ENCODE measurements at places on chromosomes 2 and 18.

- DNase-seq: no peak
These were observed 123.9 kb downstream of the UXS1 start for GRCh38 chr2:106070181-106070580.

DNA sequence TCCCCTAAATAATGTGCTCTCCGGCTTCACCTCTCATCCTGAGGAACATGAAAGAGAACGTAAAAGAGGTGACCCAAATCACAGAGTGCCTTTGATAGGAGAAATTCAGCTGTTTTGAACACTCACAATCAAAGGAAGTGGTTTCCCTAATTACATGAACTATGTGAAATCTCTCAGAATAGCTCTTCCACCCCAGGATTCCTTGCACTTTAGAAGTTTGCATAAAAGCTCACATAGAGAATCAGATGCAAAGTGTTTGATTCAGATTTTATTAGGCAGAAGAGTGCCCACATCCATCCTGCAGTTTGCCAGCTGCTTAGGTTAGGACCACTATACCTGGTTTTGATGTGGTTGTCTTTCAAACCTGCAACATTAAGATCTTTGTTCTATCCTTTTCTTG, 61.0 kb downstream of the MAP3K20 start:
- DNase-seq: no peak

DNA sequence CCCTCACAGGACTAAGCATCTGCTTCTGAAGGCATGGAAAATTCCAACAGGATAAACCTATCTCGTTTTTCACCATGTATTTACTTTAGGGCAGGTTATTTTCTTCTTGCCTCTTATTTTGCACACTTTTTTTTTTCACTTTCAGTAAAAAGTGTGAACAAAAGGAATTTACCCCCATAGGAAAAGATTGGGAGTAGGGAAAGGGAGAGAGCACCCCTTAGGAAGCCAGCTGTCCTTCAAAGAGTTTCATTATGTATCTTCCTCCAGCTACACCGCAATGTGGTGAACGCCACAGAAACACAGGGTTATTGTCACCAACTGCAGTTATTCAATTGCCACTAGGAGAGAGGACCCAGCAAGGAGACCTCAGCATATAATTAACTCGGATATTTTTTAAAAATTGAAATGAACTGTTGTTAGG, 286.2 kb upstream of the VRK2 start:
- DNase-seq: peak; percentile 34

DNA sequence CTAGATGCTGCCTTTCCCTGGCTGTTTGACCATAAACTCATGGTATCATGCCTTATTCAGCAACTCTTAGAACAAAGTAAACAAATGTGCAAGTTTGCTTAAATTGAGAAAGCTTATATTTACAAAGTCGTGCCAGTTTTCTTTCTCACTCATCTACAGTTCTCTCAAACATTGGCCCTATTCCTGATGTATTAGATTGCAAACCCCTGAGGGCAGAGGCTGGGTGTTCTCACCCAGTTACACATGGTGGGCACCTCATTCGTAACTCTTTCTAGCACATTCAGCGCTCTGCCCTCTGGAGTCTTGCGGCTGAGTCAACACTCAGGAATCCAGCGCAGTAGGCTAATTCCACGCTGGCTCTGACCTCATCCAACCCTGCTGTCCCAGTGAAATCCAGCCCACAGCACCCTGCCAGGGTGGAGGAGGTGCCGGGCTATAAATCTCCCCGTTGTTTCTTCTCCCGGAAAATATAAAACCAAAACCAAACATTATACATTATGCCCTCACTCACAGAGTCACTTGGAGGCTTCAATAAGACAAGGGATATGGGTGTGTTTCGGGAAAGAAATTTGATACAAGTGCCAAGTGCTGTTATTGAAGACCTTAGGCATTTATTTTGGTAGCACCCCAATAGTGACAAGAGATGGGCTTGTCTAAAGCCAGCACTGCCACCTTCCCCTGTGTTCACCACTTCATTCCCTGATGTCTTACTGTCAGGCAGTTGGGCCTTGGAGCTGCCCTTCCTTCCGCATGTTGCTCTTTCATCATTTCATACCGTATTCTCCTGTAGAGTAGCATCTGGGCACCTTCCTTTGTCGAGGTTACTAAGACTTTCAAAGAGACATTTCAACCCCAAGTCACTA, 287.4 kb downstream of the PRKCE start:
- no peak for DNase-seq

- DNase-seq: no peak
These were observed 101.7 kb upstream of the FZD7 start for GRCh38 chr2:201931951-201932350.

DNA sequence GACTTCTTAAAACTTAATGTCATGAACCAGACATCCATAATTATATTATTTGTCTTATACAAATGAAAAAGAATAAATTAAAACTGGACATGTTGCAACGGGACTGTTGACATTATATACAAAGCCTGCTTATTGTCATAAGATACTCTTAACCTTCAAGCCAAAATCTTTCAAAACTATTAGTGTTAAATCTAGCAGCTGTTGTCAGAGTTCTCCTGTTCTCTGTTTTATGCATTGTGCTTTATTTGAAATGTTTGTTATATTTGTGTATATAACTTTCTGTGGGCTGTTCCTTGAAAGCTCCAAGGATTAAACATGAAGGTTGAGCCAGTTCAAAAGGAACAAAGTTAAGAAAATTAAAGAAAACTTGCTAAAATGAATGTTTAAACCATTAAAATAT, 335.5 kb upstream of the NT5C1B start:
- no peak for DNase-seq

DNA sequence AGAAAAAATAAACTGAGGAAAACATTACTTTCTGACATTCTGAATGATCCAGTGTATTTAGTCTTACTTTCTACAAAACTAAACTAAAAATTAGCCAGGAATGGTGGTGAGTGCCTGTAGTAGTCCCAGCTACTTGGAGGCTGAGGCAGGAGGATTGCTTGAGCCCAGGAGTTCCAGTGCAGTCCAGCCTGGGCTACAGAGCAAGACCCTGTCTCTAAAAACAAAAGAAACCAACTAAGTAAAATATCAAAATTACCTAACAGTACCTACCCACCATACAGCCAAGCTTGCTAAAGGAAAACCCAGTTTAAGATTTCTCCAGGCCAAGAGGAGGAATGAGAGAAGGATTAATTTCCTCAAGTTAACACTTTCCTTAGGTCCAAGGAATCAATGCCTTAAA, 2.9 kb downstream of the HSPD1 start:
- DNase-seq: no peak

DNA sequence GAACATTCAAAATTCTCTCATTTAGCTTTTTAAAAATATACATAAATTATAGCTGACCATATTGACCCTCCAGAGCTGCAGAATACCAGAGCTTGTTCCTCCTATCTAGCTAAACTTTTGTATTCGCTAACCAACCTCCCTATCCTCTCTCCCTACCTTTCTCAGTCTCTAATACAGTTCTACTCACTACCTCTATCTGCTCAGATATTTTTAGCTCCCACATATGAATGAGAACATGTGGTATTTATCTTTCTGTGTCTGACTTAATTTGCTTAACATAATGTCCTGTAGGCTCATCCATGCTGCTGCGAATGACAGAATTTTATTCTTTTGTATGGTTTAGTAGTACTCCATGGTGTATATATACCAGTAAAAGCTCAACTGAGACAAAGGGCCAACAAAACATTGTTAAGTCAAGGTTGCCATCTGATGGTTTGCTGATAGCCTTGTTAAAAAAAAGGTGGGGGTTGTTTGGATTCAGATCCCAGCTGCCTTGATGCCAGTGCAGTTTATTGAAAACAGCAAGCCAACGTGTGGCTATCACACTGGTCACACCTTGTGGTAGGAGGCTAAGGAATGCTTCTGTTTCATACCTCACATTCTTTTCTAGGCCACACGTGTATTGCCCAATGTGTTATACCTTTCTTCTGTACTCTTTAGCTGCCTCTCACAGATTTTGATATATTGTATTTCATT, 101.5 kb downstream of the VWA3B start:
- DNase-seq: no peak

DNA sequence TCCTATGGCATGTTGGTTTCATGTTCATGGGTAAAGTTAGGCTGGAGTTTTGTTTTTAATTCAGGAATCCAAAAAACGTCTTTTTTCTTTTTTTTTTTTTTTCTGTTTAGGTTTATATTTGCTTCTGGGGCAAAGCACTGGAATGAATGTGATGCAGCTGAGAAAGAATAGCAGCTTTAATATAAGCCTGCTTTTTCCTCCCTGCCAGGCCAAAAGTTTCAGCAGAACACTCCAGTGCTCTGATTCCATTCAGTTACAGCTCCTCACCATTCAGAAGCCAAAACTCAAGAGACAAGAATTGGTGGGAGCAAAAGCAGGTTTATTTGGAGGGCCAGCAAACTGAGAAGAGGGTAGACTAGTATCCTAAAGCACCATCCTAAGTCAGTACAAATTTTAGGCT, 102.7 kb upstream of the PELI1 start:
- DNase-seq: no peak

- DNase-seq: no peak
These were observed 626.8 kb upstream of the ZEB2 start for GRCh38 chr2:145146691-145147090.

GRCh38 chr2:198408171-198408570, 603.8 kb downstream of the PLCL1 start:
- DNase-seq: no peak

- no peak for DNase-seq
These were observed 77.6 kb upstream of the NFU1 start for GRCh38 chr2:69514819-69515218.

GRCh38 chr2:26274058-26274613, 29.4 kb downstream of the HADHB start:
- DNase-seq: no peak

- DNase-seq: peak; percentile 36
These were observed 75.6 kb downstream of the MBP start for GRCh38 chr18:77057006-77057395.

DNA sequence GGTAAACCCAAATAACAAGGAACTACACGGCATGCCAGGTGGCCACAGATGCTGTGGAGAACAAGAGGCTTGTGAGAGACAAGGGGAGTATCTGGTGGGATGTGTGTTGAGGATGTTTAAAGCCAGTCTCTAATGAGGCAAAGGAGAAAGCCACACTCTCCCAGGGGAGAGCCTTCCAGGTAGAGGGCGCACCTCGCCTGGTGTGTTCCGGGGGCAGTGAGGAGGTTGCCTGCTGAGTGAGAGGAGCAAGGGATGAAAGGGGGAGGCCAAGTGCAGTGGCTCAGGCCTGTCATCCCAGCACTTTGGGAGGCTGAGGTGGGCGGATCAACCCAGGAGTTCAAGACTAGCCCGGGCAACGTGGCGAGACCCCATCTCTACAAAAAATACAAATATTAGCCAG, 16.2 kb downstream of the SAG start:
- DNase-seq: no peak

GRCh38 chr2:54955358-54956110, 94.7 kb downstream of the RTN4 start:
- no peak for DNase-seq

DNA sequence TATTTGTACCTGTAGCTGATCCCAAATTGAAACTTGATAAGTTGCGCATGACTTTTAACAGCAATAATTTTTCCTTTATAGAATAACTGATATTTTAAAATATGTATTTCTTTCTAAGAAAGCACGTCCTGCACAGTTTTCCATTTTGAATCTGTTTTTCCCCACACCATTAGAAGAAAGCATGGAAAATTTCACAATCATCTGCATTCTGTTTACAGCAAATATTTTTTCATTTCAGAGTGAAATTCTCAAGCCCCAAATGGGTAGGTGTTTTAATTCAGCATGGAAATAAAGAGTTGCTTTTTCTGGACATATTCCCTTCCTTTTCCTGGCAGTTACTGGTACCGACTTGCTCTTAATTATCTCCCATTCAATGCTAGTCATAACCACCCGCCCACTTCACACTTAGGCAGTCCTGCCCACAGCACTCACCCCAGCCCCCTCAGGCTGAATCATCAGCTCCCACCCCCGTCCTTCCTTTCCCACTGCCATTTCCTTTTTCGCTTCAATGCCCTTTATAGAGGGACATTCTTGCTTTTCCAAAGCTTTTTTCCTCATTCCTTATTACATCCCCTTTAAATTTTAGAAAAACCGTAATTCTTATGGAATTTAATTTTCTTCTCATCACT, 89.2 kb upstream of the GLS start:
- DNase-seq: no peak

- DNase-seq: peak; percentile 57
These were observed 54.8 kb downstream of the ZNF407 start for GRCh38 chr18:74652392-74652988.

DNA sequence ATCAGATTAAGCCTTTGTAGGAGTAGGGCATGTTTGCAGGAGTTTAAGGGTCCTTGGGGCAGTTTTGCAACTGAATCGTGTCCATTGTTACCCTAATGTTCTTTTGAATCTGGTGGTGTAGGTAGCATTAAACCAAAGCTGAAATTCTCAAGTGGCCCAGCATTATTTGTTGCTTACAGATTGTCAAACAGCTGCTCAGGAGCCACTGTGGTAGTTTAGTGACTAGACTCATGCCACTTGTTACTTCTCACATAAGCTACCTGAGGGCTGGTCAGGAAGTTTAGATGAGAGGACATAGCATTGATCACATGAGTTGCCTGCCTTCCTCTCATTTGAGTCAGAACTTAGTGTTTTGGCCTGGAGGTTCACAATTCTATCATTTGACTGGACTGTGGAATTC, 157.6 kb downstream of the HAUS1 start:
- DNase-seq: no peak

GRCh38 chr2:23709311-23709710, 217.6 kb downstream of the ATAD2B start:
- DNase-seq: no peak

DNA sequence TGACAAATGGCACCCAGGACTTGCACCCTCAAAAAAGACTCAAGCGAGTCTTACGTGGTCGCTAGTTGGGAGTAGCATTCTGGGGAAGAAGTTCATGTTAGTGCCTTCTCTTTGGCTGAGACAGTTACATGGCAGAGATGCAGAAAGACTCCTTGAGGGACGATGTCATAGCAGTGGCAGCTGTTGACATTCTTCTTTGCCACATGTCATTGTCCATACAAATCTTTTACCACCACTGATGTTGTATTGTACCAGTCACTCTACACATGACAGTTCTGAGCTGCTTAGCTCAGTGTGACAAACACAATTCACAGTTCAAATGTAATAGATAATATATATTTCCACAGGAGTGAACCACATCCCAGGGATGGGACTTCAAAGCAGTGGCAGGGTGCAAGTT, 197.1 kb downstream of the TCF4 start:
- no peak for DNase-seq

DNA sequence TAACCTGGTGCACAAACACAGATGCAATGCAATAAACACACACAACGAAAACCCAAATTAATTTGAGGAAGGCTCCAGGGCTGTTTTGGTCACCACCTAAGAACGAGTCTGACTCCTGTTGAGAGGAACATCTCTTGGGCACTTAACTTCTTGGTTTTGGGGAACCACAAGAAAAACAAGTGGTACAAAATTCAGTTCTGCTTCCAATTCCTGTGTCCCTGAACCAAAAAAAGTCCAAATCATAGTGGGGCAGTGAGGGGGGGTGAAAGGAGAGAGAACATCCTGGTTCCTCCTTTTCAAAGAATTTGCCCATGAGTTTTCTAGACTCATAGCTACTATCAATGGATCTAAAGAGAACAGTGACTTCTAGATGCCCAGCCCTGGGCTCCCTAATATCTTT, 143.6 kb downstream of the COL4A4 start:
- DNase-seq: no peak

All from NCI-H1092 treated with DMSO at 0.1 percent for 48 hours (cell line).